Astrocyte (in vitro differentiated cells and primary cell): ENCODE measurements at places on chromosomes 2 and 18. TPM values are rescaled to one million over a fixed set of nuclear protein-coding genes. Genes with fewer than 3 reads are reported as not detected.
A peak's percentile ranks its signal among the peaks of the same experiment; 100 is the strongest.

DNA sequence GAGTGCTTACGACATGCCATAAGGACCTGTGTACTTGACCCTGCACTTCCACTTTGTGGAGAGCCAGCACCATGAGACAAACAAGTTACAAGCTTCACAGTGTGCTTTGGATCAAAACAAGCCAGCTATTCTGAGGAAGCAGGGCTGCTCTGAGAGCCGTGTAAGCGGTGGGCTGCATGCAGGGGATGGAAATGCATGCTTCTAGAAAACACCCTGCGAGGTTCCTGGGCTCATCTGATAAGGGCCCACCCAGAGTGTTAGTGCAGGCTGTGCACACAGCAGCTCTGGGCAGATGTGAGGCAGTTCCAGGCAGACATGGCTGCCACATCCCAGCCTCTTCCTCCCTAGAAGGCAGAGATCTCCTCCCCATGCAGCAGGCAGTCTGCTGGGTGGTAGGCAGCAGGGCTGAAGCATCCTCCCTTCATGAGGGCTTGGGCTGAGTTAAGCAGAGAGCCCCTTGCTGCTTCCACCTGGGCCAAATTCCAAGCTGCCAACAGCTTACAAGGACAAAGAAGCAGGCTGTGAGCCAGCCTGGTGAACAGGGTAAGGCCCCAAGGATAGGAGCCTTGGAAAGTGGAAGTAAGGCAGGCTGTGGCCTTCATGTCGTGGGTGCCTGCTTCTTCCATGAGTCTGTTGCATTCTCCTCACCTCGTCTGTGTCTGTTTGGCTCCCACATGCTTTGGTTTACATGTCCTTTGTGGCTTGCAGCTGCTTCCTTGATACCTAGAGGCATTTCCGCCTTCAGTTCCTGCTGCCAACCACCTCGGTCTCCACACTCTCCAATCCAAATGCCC is 7.7 kb downstream of the PSD4 start:
- H3K36me3 ChIP-seq: no peaks in the 10 kb centered on the region
- no peak overlapping the region for H3K27ac ChIP-seq
- no peak overlapping the region for H3K4me3 ChIP-seq

DNA sequence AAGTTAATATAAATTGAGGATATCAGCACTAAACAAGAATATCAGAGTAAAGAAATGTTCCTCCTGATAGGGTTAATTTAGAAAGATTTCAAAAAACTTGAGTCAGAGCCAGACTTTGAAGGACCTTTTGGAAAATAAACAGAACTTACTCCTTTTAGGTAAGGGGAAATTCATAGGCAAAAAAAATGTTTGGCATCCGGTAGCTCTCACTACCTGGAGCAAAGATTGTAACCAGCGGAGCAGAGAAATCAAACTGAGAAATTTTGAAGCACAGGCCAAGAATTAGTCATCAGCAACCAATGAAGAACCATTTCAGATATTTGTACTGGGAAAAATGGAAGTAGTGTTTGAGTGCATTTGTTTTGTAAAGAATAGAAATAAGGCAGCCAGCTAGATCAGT is 113.0 kb downstream of the ICA1L start:
- H3K27me3 ChIP-seq: no peaks in the 10 kb centered on the region
- no peaks in the 10 kb centered on the region for H3K36me3 ChIP-seq
- no peak overlapping the region for H3K4me3 ChIP-seq
- H3K27ac ChIP-seq: no peak overlapping the region

GRCh38 chr2:157497638-157498314 is 53.9 kb upstream of the CYTIP start:
- DNase-seq: peak; percentile 36
- no peaks in the 10 kb centered on the region for H3K27me3 ChIP-seq
- no peak overlapping the region for H3K27ac ChIP-seq
- H3K36me3 ChIP-seq: no peaks in the 10 kb centered on the region
- H3K4me1 ChIP-seq: no peaks in the 10 kb centered on the region
- no peak overlapping the region for H3K4me3 ChIP-seq

DNA sequence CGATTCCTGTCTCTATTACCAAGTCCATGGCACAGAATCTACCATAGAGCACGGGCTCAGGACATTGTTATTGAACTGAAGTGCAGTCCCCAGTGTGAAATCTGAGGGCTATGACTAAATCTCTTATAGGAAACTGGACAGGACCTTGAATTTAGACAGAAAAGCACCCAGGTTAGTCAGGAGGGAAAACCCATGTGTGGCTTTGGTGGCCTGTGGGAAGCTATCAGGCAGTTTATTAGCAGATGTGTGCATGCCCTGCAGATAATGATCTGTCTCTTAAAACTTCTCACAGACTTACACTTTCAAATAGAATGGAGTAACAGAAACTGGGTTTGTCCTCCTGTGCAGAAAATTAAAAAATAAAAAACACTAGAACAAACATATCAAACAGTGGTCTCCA is 610.0 kb upstream of the RAB6C start:
- H3K27me3 ChIP-seq: no peaks in the 10 kb centered on the region
- DNase-seq: no peak
- no peak overlapping the region for H3K4me3 ChIP-seq
- H3K36me3 ChIP-seq: no peaks in the 10 kb centered on the region
- no peak overlapping the region for H3K27ac ChIP-seq

DNA sequence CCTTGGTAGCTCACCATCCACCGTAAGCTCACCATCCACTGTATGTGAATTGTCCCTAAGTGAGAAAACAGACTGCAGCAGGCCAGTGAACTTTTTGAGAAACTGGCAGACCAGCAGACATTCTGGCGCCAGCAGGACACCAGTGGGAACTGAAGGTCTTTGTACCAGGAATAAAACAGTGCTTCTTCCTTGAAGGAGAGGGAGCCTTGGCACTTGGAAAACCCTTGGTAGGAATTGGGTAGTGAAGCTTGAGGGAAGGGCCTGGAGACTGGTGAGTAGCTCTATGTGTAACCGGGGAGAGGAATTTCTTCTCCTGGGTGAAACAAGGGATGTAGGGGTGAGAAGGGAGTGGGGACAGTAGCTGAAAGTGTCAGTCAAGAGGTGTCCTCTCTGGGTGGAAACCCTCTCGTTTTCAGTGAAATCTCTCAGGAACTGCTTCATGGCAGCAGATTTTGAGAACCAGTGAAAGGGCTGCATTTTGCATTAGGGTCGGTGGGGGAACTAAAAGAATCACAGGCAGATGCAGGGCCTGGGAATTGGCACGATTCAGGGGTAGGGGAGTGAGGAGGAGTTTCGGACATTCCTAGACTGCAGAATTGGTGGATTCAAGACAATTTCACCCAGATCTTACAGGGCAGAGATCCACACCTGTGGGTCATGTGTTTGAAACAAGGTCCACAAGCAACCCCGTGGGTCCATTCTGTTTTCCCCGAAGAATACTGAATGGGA is 131.5 kb upstream of the DLX2 start:
- peak overlapping the region; percentile 65 for H3K4me3 ChIP-seq
- no peak for DNase-seq
- peaks cover 25% of the 10 kb centered on the region for H3K4me1 ChIP-seq
- H3K27ac ChIP-seq: no peak overlapping the region
- H3K36me3 ChIP-seq: no peaks in the 10 kb centered on the region
- H3K27me3 ChIP-seq: peaks cover 10% of the 10 kb centered on the region

GRCh38 chr2:110770959-110771431 is 38.6 kb downstream of the ACOXL start:
- DNase-seq: peak; percentile 10
- no peak overlapping the region for H3K27ac ChIP-seq
- peaks cover 53% of the 10 kb centered on the region for H3K27me3 ChIP-seq
- H3K4me3 ChIP-seq: no peak overlapping the region
- no peaks in the 10 kb centered on the region for H3K36me3 ChIP-seq

GRCh38 chr2:120310136-120310535 is 35.8 kb upstream of the INHBB start:
- peaks cover 5% of the 10 kb centered on the region for H3K4me1 ChIP-seq
- DNase-seq: no peak
- no peak overlapping the region for H3K4me3 ChIP-seq
- H3K27ac ChIP-seq: no peak overlapping the region
- no peaks in the 10 kb centered on the region for H3K36me3 ChIP-seq

DNA sequence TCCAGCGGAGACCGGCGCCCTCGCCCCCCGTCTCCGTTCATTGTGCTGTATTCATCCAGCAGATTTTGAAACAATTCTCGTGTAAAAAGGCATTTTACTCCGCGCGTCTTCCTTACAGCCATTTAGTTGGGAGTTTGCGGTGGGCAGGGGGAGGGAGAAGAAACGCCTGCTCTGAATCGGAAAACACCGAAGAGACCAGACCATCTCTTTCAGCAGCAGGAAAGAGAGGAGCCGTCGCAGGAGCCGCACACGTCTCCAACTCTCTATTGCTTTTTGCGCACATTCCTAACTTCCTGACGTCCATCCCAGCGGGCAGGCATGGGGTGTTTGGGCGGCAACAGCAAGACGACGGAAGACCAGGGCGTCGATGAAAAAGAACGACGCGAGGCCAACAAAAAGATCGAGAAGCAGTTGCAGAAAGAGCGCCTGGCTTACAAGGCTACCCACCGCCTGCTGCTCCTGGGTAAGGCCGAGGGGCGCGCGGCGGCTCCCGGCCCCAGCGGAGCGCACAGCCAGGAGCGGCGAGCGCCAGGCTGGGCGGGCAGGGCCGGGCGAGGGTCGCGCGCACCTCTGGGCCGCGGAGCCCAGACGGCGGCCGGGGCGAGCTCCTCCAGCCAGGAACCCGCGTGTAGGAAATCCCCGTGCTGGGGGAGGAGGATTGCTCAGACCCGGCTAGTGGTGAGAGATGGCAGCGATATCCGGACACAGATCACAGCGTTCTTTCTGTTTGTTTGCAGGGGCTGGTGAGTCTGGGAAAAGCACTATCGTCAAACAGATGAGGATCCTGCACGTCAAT is 63.2 kb downstream of the GNAL start:
- H3K27me3 ChIP-seq: peaks cover 33% of the 10 kb centered on the region
- H3K36me3 ChIP-seq: no peaks in the 10 kb centered on the region
- H3K4me3 ChIP-seq: peak overlapping the region; percentile 52
- peak; percentile 16 for DNase-seq

- DNase-seq: no peak
- no peaks in the 10 kb centered on the region for H3K27me3 ChIP-seq
- no peak overlapping the region for H3K4me3 ChIP-seq
Measured at GRCh38 chr2:233124421-233125080, 64.4 kb downstream of the INPP5D start.

DNA sequence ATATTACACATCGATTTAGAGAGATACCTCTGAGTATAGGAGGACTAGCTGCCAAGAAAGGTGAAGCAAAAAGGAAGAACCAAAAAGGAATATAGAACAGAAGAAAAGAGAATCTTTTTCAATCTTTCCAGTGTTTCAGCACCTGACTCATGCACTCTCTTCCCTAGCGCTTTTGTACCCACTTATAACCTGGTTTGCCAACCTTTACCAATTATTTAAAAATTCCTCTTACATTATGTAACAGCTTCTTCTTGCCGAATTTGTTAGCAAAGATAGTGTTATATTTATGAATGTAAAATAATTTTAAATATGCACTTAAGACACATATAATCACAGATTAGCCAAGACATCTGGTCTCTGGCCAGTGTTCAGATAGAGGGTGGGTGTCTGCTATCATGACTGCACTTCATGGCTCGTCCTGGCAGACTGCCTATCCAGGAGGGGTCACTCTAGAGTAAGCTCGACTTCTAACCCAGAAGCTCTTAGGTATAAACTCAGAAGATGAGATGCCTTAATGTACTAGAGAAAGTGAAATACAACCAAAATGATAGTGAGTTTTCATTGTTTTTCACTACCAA is 122.9 kb downstream of the ATAD2B start:
- H3K27ac ChIP-seq: no peak overlapping the region
- peaks cover 9% of the 10 kb centered on the region for H3K4me1 ChIP-seq
- H3K36me3 ChIP-seq: no peaks in the 10 kb centered on the region
- H3K4me3 ChIP-seq: no peak overlapping the region
- DNase-seq: peak; percentile 23

DNA sequence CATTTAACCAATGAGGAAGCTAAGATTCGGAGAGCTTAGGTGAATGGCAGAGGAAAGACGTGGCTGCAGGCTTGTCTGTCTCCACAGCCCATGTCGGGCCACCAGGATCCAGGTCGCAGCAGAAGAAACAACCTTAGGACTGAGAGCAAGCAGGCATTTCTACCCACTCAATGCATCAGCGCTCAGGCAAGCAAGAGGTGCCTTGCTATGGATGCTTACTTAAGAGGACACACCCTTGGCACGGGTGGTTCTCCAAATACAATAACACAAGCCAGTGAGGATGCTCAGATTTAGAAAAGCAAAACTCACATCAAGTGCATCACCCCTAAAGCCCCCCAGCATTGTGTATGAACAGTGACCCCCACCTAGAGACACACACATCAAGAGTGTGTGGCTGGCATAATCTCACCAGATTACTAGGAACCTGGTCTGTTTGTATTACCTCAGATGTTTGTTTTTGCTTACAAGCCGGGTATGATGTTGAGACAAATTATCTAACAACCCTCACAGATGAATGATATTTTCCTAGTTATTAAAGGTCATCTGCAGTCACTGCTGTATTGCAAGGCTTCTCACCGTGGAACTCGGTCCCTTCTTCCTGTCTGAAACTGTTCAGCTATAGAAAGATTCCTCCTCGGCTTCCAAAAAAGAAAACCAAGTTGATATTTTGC is 34.2 kb upstream of the NPAS2 start:
- no peaks in the 10 kb centered on the region for H3K36me3 ChIP-seq
- H3K27ac ChIP-seq: peak overlapping the region; percentile 48
- DNase-seq: no peak
- H3K27me3 ChIP-seq: no peaks in the 10 kb centered on the region
- no peak overlapping the region for H3K4me3 ChIP-seq

GRCh38 chr2:41000906-41001305 is 549.0 kb upstream of the SLC8A1 start:
- no peaks in the 10 kb centered on the region for H3K27me3 ChIP-seq
- no peak for DNase-seq
- no peak overlapping the region for H3K27ac ChIP-seq
- H3K36me3 ChIP-seq: no peaks in the 10 kb centered on the region

GRCh38 chr2:198273660-198274059 is 469.3 kb downstream of the PLCL1 start:
- no peaks in the 10 kb centered on the region for H3K4me1 ChIP-seq
- H3K27me3 ChIP-seq: no peaks in the 10 kb centered on the region
- peak; percentile 10 for DNase-seq

DNA sequence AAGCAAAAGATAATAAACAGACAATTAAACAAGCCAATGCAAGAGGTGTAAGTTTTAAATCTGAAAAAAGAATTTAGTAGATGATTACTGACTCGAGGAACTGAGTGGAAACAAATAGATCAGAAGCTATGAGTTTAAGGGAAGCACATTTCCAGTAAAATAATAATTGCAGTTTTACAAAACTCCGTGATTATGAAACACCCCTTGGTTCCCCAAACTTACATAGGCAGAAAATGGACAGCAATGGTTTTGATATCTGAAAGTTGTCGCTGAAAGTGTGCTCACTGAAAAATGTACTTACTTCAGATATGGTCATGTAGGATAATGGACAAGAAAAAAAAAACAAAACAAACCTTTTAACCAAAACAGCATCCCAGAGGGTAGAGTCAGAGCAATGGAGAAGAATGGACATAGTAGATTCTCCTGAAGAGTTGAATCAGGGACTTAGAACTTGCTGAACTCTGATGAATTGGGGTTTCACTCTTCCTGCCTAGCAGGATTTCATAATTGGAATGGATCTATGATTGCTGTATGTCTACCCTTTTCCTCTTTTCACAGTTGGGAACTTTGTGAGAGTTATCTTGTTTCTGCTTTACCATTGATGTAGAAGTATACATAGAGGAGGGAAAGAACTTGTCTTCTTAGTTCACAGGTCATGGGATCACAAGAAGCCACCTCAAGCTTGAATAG is 305.6 kb upstream of the ZEB2 start:
- no peak overlapping the region for H3K27ac ChIP-seq
- H3K36me3 ChIP-seq: no peaks in the 10 kb centered on the region
- H3K27me3 ChIP-seq: no peaks in the 10 kb centered on the region
- no peak overlapping the region for H3K4me3 ChIP-seq
- H3K4me1 ChIP-seq: no peaks in the 10 kb centered on the region
- no peak for DNase-seq

Gene COX5B
- 213 and 228 TPM in 2 replicates for total RNA-seq

Gene UCN
- total RNA-seq: 1.1 and 1.5 TPM in 2 replicates

Gene FHOD3
- total RNA-seq: 5.9 and 6.1 TPM in 2 replicates

Gene RAB6C
- 0.09 and 0.14 TPM in 2 replicates for total RNA-seq

Gene SERPINB3
- total RNA-seq: not detected in 2 replicates
